ENCODE measurements at places on chromosomes 11 and 22. TPM values are rescaled to one million over a fixed set of nuclear protein-coding genes. Genes with fewer than 3 reads are reported as not detected.

Gene DDIAS
- 0.99 TPM for total RNA-seq

Gene SERHL2
- 1.2 TPM for total RNA-seq

Gene ADM2
- total RNA-seq = 3.4 TPM

Gene TTC28
- 28.3 TPM for total RNA-seq

Gene SAA2
- total RNA-seq = 225 TPM

Gene OR52I2
- not detected for total RNA-seq

Gene OR52M1
- total RNA-seq = not detected

Gene GLYAT
- total RNA-seq = 3.6 TPM

Gene CHADL
- total RNA-seq = 0.87 TPM

Gene ART1
- total RNA-seq = not detected

Gene DCDC1
- total RNA-seq = 0.35 TPM

Gene SCGB1C1
- 0.55 TPM for total RNA-seq

Gene KCNQ1OT1
- total RNA-seq = 0.35 TPM

Gene PTDSS2
- 25.9 TPM for total RNA-seq

Gene P4HA3
- total RNA-seq = 10.2 TPM

Gene PRDM10
- 3.6 TPM for total RNA-seq

Gene P2RY6
- total RNA-seq = 3.6 TPM

Gene DDI1
- total RNA-seq = not detected

Gene GGTLC2
- total RNA-seq = not detected

Gene OR52I1
- total RNA-seq = not detected

Data from renal cortical epithelial cell (primary cell).